ENCODE measurements at places on chromosomes 5 and 9. TPM values are rescaled to one million over a fixed set of nuclear protein-coding genes. Genes with fewer than 3 reads are reported as not detected.

ANKRD31 gene
- total RNA-seq = 0.49 TPM

SNCAIP gene
- 7.0 TPM for total RNA-seq

HTR4 gene
- total RNA-seq = not detected

SHISAL2B gene
- total RNA-seq = not detected

CCL21 gene
- 1.4 TPM for total RNA-seq

IFNA17 gene
- total RNA-seq = not detected

GHR gene
- total RNA-seq = 279 TPM

ACOT12 gene
- total RNA-seq = not detected

STKLD1 gene
- not detected for total RNA-seq

DNAJB5 gene
- 4.0 TPM for total RNA-seq

ARID3C gene
- not detected for total RNA-seq

Data from subcutaneous adipose tissue (tissue), 4 donors.